ENCODE measurements at places on chromosomes 1 and 21.

DNA sequence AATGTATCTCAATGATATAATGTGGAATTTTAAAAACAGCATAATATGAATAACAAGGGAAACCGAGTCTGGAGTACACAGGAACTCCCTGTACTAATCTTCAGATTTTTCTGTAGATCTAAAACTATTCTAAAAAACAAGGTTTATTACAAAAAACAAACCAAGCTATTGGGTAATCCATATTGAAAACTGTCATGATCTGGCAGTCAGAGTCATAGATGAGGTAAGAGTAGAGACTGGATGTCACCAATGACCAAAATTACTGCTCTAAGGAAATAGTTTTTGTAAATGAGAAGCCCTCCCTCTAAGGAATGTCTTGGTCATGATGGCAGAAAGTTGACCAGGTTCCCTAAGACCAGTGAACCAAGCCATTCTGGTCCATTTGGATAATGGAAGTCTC, 2.4 kb upstream of the SPOCD1 start:
- no peak for DNase-seq

- no peak for DNase-seq
Measured at GRCh38 chr1:23451441-23451840, 26.9 kb upstream of the TCEA3 start.

GRCh38 chr1:4101459-4102161, 201.5 kb upstream of the C1orf174 start:
- no peak for DNase-seq

GRCh38 chr1:152228831-152229230, 4.8 kb upstream of the HRNR start:
- DNase-seq, result peak; percentile 28

- DNase-seq, result no peak
Measured at GRCh38 chr1:64098436-64098835, 105.0 kb upstream of the UBE2U start.

DNA sequence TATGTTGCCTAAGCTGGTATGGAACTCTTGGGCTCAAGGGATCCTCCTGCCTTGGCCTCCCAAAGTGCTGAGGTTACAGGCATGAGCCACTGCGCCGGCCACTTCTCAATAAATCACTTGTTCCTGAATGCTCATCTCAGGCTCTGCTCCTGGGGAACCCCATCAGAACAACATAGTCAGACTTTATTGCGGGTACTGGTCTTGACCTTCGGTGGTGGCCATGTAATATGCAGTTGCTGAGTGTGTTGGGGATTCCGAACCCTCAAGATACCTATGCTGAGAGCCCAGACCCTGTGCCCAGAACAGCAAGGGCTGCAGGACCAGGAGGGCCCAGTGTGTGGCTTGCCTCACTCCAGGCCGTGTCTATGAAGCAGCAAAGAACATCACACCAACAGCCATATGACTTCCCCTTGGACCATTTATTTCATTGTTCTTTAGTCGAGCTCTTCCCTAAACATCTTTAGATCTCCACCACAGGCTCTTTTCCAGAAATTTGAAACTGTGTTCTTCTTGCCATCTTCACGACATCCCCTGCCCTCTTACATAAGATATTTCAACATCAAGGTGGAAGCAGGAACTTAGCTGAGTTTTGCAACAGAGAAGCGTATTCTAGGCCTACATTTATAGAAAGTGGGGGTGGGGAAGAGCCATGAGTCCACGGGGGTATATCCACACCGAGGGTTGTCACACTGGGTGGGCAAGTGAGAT, 12.7 kb upstream of the SDHB start:
- no peak for DNase-seq

GRCh38 chr1:204730826-204731459, 45.4 kb upstream of the LRRN2 start:
- DNase-seq, result no peak

GRCh38 chr1:38037221-38037939, 9.2 kb downstream of the POU3F1 start:
- no peak for DNase-seq

- DNase-seq, result no peak
Measured at GRCh38 chr1:66372522-66373101, 161.3 kb upstream of the SGIP1 start.
